ENCODE measurements at places on chromosomes 3 and 15. TPM values are rescaled to one million over a fixed set of nuclear protein-coding genes. Genes with fewer than 3 reads are reported as not detected.

DNA sequence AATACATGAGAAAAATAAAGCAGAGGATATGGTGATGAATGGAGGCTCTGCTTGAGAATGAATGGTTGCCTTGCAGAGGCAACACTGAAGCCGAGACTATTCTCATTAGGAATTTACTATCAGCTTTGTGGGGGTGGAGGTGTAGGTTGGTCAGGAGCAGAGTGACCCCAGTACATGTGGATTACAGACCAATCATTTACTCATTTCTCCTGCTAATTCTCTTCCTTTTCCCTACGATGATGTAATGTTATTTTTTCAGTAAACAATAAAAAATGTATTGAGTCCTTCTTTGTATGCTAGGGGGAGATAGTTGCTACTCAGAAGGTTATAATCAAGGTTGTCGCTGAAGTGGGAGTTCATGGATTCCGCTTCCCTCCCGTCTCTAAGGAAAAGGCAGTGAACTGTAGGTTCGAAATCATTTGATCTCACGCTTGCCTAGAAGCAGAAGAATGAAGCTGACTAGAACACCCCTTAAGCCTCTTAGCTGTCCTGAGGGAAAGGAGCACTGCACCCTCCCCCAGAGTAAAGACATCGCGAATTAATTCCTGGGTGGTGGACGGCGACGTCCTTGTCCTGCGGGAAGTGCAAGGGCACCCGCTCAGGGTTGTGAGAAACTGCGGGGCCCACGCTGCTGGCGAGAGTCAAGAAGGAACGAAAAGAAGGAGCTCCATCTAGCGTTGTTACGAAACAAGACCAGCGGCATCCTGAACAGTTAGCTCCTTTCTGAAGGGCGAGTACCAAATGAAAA, 213.2 kb upstream of the PFN2 start:
- DNase-seq = peak; percentile 84

GRCh38 chr3:130755666-130756065, 9.0 kb upstream of the PIK3R4 start:
- DNase-seq = no peak

The OXTR gene
- 1.2 TPM for total RNA-seq

GRCh38 chr3:136490646-136491405, 240.7 kb downstream of the PCCB start:
- no peak for DNase-seq

The CILP gene
- total RNA-seq = 1.5 TPM

GRCh38 chr15:70214941-70215635, 117.4 kb upstream of the TLE3 start:
- DNase-seq = no peak

DNA sequence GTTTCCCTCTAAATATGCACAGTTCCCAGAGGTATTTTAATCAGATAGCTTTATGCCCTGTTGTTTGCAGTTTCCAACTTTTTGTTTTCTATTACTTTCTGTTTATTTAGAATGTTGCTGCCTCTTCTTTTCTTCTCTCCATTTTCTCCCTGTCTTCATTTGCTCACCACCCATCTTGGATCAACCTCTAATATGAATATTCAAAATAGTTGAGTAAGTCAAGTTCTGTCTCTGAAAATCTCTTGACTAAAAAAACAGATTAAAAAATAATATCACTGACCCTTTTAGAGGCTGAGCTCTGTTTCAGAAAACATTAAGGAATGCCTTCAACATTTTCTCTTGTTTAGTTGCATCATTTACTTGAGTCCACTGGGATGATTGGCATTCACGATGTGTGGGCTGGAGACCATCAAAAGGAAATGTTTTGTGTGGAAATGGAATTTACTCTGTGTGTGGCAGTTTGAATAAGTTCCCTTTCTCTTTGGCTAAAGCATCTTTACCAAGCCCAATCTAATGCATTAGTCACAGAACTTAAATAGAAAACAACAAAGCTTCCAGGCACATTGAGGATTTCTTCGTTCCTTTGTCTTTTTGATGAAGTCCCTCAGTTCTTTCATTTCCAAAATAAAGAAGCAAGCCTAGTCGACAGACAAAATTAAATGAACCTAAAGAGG, 633.9 kb upstream of the TGFBR2 start:
- no peak for DNase-seq

- DNase-seq = no peak
Measured at GRCh38 chr15:41870689-41871081, 23.2 kb downstream of the SPTBN5 start.

DNA sequence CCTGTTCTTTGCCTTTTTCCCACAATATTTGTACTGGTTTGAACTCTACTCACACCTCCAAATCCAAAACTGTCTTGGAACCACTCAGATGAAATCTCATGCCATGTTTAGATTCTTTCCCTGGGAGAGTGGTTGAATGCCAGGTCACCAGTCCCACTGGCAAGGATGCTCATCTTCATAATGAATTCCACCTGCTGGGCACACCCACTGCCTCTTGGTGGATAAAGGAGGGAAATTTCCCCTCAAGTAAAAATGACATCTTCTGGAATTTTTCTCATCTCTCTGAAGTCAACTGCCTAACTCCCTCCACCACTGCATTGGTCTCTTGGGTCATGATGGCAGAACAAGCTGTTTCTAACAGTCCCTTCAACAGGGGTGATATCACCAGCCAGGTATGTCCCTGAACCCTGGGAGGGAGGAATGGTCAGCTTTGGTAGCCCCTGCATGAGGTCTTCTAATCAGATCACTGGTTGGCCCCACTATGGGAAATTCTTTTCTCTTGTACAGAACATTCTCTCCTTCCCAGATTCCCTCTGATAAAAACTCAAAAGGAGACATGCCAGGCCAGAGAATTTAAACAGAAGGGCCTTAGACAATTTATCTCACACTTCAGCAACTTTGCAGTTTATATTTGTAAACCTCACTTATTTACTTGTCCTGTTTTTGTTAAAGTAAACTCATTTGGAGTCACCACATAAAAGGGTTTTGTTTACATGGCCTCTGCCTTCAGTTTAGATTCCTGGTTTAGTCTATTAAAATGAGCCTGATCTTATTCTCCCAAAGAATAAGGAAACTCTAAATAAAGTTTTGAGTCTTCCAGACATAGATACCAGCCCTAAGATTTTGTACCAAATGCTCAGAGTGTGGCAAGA, 143.4 kb downstream of the WNT5A start:
- DNase-seq = no peak

DNA sequence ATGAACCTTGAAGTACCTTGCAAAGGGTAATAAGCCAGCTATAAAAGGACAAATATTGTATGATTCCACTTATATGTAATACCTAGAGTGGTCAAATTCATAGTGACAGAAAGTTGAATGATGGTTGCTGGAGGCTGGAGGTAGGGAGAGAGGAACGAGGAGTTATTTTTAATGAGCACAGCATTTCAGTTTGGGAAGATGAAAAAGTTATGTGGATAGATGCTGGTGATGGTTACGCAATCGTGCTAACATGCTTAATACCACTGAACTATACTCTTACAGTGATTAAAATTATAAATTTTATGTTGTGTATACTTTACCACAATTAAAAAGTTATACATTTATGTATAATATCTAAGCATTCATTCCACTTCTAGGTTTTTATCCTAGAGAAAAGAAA, 168.6 kb downstream of the GRM7 start:
- no peak for DNase-seq

The RAD51 gene
- total RNA-seq = 1.1 TPM

DNA sequence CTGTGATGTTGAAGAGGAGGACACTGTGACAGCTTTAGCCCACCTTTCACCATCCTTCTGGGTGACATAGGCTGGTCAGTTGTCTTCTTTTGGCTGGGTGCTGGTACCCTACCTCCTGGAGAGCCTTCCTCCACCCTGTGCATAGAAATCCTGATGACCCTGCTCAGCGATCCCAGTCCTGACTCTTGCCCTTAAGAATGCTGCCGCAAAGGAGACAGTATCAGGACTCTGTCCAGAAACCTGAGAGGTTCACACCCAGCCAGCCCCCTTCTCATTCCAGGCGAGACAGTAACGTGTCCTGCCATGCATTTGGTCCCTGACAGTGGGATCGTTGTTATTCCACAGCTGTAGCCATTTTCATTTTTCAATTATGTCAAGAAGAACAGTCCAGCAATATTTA, 312.8 kb upstream of the CHRM5 start:
- no peak for DNase-seq

The SNX22 gene
- 4.6 TPM for total RNA-seq

DNA sequence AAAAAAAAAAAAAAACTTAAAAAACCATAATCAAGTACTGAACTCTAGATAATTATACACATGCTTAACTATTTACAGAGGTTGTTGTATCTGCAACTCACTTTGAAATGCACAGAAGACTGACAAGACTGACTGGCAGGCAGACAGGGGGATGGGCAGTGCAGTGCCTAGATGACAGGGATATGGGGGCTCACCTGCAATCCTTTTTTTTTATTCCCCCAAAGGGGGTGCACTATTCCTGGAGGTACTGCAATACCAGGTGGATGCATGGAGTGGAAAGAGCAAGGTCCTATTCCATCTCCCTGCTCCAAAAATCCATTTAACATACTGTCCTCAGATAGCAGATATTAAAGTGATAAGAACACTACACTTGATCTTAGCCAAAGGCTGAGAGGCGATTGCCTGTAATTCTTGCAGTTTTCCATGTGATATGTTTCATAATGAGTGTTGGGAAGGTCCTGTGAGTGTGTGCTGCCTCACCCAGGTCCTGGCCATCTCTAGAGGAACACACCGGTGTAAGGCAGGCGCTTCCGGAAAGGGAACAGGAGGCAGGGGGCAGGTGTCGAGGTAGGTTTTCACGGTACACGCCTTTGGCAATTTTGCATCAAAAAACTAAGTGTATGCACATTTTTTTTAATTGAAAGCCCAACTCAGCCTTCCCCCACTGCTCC, 22.7 kb downstream of the SEC61A1 start:
- no peak for DNase-seq

DNA sequence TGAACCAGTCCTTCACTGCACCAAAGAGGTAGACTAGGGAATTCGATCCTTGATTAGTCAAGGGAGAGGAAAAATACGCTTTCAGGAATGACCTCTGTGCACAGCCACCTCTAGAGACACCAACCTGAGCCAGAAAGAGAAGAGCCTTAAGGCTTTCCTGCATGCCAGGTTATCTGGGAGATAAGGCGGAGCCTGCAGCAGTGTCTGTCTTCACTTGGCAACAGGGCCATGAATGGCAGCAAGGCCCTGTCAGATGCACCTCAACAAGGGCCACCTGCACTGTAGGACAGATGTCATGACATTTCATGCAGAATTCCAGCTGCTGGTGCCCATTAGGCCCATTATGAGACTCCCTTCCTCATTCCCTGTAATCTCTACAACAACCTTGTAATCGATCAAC, 88.1 kb downstream of the MEX3B start:
- DNase-seq = no peak

DNA sequence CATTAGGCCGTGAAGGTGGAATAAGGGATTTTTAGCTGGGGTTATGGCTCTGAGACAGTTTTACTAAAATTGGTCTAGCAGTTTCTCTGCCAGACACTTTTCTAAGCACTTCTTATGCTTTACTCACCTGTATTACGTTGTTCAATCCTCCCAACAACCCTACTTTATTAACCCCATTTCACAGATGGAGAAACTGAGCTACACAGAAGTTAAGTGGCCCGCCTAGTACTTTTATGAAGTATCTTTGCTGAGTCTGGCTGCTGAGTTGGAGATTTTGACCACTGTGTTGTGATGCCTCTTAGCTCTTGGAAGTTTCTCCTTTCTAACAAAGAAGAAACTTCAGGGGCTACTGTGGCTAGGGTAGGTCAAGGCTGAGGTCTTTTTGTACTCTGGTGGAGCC, 11.5 kb downstream of the LIMD1 start:
- no peak for DNase-seq

The ANKRD34C gene
- not detected for total RNA-seq

The CXCR6 gene
- 2.7 TPM for total RNA-seq

DNA sequence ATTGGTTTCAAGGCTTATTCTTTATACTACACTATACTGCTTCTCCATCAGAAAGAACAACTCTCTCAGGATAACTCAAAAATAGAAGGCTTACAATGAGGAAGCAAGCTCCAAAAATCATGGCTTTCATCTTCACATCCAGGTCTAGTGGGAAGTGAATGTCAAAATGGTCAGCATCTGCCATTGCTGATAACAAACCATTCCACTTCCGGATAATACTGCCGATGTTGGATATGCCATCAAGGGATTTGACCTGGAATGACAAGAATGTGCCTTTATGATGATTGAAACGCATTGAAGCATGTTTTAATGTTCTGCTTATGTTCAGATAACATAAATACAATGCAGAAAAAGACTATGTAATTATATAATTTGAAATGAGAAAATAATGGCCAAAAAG, 34.0 kb upstream of the PLOD2 start:
- DNase-seq = no peak

The PSTPIP1 gene
- 22.1 TPM for total RNA-seq

DNA sequence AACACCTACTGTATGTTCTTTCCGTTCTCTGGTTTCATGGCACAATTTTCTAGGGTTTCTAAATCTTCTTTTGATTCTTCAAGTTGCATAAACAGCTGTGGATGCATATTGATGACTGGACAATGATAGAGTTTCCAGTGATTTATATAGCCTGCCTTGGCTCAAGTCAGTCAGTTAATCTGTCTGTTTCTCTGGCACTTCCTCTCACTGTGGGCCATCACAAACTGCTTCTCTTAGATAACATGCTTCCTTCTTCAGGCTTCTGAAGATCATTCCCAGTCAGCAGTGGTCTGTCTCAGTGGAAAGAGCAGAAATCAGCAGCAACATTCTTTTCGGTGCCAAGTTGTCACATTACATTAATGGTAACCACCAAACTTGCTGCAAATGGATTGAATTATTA, 207.2 kb downstream of the RYR3 start:
- DNase-seq = no peak

DNA sequence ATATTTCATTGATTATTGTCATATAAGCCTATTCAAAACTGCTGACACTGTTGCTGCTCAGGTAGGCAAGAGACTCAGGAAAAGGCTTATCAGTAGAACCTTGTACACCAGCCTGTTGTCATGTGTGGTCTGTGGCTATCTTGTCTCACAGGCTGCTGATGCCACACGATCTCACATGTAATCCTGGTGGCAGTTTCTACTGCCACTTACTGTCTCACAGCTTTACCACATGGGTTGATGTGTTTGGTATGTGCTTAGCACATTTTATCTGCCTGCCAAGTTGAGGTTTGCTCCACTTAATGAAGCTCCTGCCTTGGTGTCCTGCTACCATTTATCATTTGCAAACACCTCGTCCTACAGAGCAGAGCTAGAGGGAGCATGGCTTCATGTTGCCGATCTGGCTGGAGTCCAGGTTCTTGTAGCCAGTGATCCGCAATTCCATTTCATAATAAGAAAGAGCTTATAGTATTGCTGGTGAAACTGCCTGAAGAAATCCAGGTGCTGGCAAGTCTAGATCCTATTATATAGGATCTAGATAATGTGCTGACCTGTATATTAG, 637.9 kb downstream of the NLGN1 start:
- peak; percentile 12 for DNase-seq
